ENCODE measurements at places on chromosomes 11 and 22.
A peak's percentile ranks its signal among the peaks of the same experiment; 100 is the strongest.

DNA sequence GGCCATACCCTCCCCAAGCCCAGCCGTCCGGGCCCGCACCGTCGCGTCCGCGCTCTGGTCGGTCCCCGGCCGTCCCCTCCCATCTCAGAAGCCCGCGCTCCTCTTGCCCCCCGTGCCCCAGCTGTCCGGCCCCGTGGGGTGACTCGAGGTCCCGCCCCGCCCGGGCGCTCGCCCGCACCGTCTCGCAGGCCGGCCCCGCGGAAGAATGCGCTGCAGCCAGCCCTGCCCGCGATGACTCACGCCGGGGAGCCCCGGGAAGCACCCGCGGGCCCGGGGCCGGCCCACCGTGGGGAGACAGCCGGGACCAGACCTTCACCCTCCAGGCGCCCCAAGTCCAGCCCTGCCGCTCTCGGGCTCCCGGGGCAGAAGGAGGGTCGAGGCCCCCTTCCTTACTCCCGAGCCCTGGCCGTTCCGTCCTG is 320 bp upstream of the PHLDA2 start:
- peak; percentile 82 for DNase-seq

GRCh38 chr22:50310949-50311444 is 3.6 kb upstream of the PLXNB2 start:
- no peak for DNase-seq

GRCh38 chr11:1873048-1873812 is 18.5 kb downstream of the PRR33 start:
- peak; percentile 13 for DNase-seq

DNA sequence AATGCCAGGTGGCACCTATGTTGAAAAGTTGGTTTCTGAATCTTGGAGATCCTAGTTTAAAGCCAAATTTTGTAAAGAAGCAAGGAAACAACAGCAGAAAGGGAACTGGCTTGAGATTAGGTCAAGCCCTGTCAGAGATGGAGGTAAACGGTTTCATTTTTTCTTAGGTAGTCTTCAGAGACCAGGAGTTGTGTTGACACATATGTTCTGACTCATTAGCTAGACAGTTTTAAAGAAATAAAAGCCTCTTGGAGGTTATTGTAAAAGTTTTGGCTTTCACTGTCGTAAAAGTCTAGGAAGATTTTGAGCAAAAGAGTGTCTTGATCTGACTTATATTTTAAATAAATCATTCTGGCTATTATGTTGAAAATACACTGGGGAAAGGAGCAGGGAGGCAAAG is 151.5 kb upstream of the CTSC start:
- peak; percentile 25 for DNase-seq

DNA sequence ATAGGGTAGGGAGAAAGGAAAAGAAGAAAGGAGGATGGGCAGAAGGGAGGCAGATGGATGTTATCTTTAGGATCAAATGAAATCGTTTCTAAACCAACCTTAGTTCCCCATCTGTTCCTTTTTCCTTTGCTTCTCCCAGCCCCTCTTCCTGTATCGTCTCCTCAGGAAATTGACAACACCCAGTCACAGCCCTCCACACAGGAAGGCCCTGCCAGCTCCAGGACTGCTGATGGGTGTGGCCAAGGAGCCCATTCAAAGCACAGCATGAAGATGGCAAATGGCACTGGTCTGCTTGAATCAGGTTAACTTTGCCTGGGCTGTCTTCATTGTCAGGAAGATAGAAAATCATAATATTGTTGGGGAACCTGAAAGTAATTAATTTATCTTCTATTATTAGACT is 164.8 kb downstream of the C11orf87 start:
- DNase-seq = no peak

DNA sequence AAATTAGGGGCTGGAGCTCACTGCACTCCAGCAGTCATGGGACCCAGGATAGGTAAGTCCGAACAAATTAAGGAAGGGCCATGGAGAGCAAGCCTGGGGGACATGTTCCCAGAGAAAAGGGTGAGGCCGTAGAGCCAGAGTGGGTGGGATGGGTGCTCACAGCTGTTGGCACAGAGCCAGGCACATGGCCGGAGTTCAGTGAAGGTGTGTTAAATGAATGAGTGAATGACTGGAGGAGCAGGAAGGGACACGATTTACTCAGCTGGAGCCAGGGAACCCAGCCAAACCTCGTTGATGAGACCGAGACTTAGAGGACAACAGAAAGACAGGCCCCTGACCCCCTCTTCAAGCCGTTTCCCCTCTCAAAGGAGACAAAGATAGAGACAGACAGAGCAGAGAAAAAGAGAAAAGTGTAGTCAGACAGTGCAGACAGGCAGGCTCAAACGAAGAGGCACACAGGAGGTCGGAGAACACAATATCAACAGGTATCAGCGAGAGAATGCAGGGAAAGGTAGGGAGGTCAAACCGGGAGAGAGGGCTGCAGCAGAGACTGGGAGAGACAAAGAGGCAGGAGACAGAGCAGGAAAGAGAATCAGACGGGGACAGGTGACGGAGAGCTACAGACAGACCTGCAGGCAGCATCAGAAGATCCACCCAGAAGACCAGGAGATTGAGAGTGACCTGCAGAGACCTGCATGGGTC is 590 bp downstream of the SLCO2B1 start:
- no peak for DNase-seq

- no peak for DNase-seq
Observed at GRCh38 chr11:47259232-47259977, 1.6 kb downstream of the NR1H3 start.

- DNase-seq = no peak
Observed at GRCh38 chr22:33720166-33720878, 200.0 kb downstream of the LARGE1 start.

GRCh38 chr11:134556186-134556585 is 144.1 kb upstream of the B3GAT1 start:
- no peak for DNase-seq

DNA sequence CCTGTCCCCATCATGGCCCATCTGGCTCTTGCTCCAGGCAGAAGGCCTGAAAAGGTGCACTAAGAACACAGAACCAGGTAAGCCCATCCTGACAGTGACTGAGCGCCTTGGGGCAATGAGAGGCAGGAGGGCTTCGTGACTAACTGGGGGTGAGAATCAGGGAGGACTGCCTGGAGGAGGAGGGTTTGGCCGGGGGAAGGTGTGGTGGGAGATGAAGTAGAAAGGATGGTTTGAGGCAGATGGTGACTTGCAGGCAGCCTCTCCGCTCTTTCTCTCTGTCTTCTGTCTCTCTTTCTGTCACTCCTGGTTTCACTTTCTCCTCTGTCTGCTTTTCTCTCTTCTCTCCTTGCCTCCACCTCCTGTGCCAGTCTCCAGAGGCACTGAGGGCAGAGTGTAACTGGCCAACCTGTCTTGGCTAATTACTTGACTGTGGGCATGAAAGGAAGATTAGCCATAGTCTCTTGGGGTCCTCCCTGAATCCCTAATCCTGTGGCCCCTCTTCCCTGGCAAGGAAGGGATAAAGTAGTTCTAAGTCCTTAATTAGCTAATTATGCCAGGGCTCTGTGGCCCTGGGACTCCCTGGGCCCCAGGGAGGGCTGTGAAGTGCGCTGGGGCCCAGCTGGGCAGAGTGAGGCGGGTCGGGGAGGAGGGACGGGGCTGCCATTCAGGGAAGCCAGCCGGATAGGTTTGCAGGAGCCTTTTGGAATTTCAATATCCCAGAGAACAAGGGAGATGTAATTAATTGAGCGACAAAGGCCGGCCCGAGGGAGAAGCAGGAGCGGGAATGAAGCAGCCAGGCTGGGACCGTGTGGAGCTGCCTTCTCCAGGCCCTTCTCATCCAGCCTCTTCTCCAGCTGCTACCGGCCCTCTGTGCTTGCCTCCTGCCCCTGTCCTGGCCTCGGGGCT is 61.1 kb downstream of the CACNA1I start:
- no peak for DNase-seq

DNA sequence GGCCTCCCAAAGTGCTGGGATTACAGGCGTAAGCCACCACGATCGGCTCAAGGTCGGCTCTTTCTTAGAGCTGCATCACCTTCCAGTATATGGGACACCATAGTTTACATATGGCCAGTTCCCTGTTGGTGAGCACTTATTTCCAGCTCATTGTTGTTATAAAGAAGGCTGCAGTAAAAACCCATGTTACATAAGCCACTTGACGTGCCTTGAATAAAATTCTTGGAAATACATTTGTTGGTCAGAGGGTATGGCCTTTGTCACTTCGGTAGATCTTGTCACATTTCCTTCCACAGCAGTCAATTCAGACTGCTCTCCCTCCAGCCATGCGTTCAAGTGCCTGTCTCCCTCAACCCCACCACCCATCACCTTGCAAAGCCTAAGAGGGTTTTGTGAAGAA is 92.9 kb downstream of the PRR5L start:
- DNase-seq = no peak

DNA sequence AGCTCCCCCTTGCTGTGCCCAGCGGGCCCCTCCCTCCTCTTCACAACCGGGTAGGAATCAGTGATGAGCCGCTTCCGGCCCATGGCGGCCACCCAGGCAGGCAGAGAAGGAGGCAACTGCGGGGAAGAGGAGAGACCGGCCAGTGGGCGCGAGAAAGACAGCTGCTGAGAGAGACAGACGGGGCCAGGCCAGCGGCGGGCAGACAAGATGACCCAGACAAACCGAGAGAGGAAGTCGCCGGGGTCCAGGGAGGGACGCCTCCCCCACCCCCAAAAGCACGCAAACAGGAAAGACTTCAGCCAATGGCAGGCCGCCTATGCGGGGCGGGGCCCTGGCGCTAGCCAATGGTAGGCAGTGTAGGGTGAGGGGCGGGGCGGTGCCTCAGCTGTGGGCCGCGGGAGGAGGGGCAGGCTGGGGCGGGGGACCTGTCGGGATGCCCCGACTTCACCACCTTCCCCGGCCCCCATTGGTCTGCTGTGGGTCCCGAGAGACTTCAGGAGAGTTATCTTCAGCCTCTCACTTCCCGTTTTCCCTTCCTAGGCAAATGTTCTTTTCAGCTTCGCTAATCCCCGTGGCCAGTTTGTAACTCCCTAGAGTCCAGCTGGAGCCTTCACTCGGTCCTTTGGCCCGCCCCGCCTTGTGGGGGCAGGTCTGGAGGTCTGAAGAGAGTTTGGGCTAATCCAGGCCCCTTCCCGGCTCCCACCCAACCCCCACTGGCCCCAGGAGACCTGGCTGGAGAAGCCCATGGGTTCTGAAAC is at the start of gene POLD4:
Gene POLD4 (minus strand): TSS at position 230 of the 758 bp plus-strand sequence. CDS start 147 bp downstream, at position 83.
- DNase-seq = peak; percentile 94

DNA sequence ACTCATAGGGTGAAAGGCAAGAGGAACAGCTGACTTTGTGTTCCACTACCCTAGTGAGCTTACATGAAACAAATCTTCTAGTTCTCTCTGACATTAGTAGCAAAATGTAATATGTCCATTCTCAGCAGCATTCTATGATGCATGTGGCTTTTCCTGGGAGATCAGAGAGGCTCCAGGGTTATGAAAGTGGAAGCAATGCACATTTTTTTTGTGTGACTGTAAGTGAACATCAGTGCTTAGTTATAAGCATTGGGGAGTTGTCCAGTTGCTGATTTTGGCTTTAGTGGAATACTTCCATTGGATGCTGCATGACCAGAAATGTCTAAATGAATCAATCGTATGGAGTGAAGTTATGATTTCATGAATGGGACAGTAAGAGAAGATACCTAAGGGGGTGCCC is 255.9 kb downstream of the FAT3 start:
- DNase-seq = no peak

GRCh38 chr11:94910270-94910669 is 63.1 kb downstream of the CWC15 start:
- no peak for DNase-seq

DNA sequence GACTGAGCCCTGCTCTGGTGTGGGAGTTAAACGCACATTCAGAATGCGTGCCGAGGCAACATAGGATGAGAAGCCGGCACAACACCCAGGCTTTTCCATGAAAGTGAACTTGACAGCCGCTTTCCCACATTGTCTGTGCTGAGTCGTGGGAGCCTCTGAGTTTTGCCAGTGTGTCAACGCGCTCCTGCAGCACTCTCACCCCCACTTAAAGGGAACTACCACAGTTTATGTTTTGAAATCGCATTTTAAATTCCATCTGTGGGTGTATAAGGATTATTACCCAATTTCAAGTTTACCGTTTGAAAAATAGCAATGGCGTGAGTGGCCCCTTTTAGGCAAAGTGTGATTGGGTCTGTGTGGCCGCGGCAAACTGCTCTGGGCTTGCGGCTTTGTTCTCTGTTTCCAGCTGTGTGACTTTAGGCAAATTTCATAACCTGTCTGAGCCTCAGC is 81.5 kb downstream of the FBLN1 start:
- DNase-seq = peak; percentile 76

- DNase-seq = peak; percentile 50
Observed at GRCh38 chr22:22687638-22688500, 43.5 kb downstream of the GGTLC2 start.

- no peak for DNase-seq
Observed at GRCh38 chr11:26904132-26904531, 89.8 kb upstream of the FIBIN start.

- DNase-seq = no peak
Observed at GRCh38 chr22:42344361-42344905, 74.0 kb upstream of the TCF20 start.

GRCh38 chr11:12289667-12290476 is 87.5 kb upstream of the PARVA start:
- DNase-seq = no peak

All from HCEC 1CT (cell line).